Frontal cortex (tissue), 4 donors: ENCODE measurements at places on chromosomes 13 and 19. TPM values are rescaled to one million over a fixed set of nuclear protein-coding genes. Genes with fewer than 3 reads are reported as not detected.

DENND1C gene
- total RNA-seq, result not detected

CTXN1 gene
- 9.4 TPM for total RNA-seq

GRCh38 chr19:14339741-14340140 is 41.5 kb upstream of the ADGRE5 start:
- DNase-seq, result no peak

GRCh38 chr13:50357586-50358118 is 342.4 kb downstream of the KCNRG start:
- DNase-seq, result no peak

DNA sequence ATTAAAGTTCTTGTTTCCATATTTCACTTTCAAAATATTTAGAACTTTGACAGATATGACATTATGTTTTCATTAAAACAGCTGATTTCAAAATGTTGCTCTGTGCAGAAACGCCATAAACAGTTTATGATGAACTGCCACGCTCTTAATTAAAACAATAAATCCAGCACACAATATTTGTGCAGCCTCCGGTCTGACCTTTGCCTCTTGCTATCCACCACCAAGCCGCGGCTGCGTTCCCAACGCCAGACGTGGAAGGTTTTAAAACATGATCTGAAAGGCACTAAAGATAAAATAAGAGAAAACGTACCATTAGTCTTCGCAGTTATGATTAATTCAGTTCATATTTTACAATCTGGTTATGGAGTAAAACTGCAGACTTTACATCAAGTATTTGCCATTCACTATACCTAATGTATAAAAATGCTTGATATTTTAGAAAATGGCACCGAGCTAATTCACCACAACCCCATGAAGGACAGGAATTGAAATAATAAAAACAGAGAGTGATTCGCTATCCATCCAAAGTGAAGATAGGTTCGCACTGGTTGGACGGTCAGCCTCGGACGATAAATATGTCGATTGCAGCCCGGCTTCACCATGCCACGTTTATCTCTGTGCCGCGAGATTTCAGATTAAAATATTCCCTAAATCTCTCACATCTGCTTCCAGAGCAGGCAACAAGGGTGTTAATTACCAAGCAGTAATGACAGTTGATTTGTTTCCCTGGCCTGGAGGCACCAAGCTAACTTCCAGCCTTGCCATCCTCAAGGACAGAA is 103.3 kb upstream of the ZNF507 start:
- DNase-seq, result no peak

GRCh38 chr13:46908501-46908900 is 11.6 kb upstream of the HTR2A start:
- DNase-seq, result no peak
